GM13977 (cell line): ENCODE measurements at places on chromosomes 2 and 18.

- no peak for DNase-seq
Observed at GRCh38 chr18:77967071-77967470, 717.4 kb downstream of the GALR1 start.

DNA sequence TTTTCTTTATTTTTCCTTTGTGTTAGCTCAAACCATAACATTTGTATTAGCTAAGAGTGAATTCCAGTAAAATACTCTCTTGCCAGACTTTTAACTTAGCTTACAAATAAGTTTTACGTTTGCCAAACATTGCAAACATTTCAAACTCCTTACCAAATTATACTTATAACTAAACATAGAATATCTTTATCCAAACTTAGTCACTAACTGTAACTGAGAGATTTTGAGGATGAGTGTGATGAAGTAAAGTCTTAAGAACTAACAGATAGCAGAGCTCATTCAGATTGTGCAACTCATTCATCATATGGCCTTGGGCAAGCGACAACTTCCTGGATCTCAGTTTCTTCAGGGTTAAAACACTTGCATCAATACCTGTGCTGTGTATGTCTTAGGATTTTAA, 533.7 kb downstream of the TDRD15 start:
- no peak for DNase-seq

DNA sequence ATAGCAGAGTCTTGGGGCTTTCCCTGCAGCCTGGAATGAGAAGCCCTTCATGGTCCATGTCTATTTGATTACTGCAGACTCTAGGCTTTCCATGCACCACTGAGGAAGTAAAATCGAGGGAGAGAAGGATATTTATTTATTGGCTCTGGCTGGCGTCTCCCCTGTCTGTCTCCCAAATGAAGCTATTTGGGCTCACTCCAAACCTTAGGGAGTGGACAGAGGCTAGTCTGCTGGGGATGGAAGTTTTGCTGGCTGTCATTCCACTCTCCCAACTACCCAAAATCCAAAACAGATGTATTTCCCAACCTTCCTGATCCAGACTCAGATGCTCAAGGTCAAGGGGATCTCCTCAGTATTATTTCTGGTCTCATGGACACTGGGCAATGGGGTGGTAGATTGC, 33.7 kb downstream of the TMEM17 start:
- no peak for DNase-seq

DNA sequence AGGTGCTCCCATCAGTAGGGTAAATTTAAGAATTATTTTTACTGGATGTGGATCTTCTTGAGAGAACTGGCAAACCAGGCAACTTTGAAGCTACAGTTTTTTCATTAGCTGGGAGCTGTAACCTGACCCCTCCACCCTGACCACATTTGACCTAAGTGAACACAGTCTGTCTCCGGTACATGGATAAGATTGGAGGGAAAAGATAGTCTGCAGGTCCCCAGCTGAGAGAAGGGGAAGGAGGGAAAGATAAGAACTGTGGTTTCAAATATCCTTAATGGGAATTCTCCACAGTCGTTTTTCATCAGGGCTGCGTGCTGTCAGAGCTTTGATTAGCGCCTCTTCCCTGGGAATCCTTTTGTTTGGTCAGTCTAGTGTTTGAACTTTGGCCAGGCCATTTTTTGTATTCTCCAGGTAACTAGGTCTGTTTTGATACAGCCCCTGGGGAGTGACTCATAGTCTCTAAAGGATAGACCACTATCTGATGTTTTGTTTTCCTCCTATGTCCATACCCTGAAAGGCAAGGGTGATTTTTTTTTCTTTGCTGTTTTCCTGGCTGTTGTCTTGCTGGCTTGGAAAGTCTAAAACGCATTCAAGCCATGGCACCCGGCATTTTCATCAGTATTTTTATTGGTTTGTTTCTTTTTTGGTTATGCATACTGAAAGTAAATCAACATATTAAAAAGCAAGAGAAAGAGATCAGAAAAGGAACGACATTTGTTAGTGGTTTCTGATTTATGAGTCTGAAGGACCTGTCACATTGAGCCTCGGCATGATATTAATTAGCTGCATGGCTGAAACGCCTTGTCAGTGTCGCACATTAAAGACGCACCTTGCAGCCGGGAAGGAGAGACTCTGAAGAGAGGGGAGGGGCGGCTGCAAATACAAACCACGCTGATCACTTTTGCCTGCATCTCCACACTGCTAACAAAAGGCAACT, 183.4 kb upstream of the FN1 start:
- DNase-seq, result no peak

- no peak for DNase-seq
Observed at GRCh38 chr2:159199761-159200465, 86.6 kb downstream of the WDSUB1 start.
